Placental pericyte (primary cell): ENCODE measurements at places on chromosomes 1 and 21. TPM values are rescaled to one million over a fixed set of nuclear protein-coding genes. Genes with fewer than 3 reads are reported as not detected.

The NUP210L gene
- total RNA-seq: under 0.01 TPM in 2 replicates

The SRSF10 gene
- 102 and 125 TPM in 2 replicates for total RNA-seq

The CD52 gene
- not detected in 2 replicates for total RNA-seq

The KCNK1 gene
- total RNA-seq: 0.22 and 0.72 TPM in 2 replicates

The IL22RA1 gene
- total RNA-seq: under 0.01 TPM in 1 of 2 replicates, not detected in the other

The RBM15 gene
- total RNA-seq: 33.3 and 65.6 TPM in 2 replicates

The OR10Z1 gene
- not detected in 2 replicates for total RNA-seq

The FAM151A gene
- not detected in 2 replicates for total RNA-seq

The CD247 gene
- total RNA-seq: not detected in 2 replicates

The LPGAT1 gene
- 23.6 and 43.8 TPM in 2 replicates for total RNA-seq

The RGS5 gene
- 2.2 and 22.5 TPM in 2 replicates for total RNA-seq

The GBP6 gene
- total RNA-seq: not detected in 2 replicates

The ANXA9 gene
- total RNA-seq: under 0.01 and 0.22 TPM in 2 replicates

The ADCY10 gene
- under 0.01 and 0.22 TPM in 2 replicates for total RNA-seq

The CDC42SE1 gene
- total RNA-seq: 68.1 and 106 TPM in 2 replicates

The SERPINC1 gene
- total RNA-seq: 0.43 TPM in 1 of 2 replicates, not detected in the other

The KCNJ9 gene
- total RNA-seq: not detected in 2 replicates

The RHOU gene
- 1.3 and 28.9 TPM in 2 replicates for total RNA-seq

The HTR1D gene
- 1.1 and 4.0 TPM in 2 replicates for total RNA-seq

The AMY1C gene
- total RNA-seq: not detected in 2 replicates

The CYP4Z1 gene
- total RNA-seq: not detected in 2 replicates

The CCDC185 gene
- total RNA-seq: not detected in 2 replicates

The WDR26 gene
- 68.3 and 81.7 TPM in 2 replicates for total RNA-seq

The MAN1C1 gene
- total RNA-seq: 0.14 and 1.3 TPM in 2 replicates

The INSRR gene
- not detected in 2 replicates for total RNA-seq

The PRR9 gene
- total RNA-seq: 0.22 and 0.29 TPM in 2 replicates

The KIAA1614 gene
- 3.9 and 4.2 TPM in 2 replicates for total RNA-seq

The LPAR3 gene
- 2.6 and 16.0 TPM in 2 replicates for total RNA-seq

The SEC22B gene
- total RNA-seq: 54.1 and 63.0 TPM in 2 replicates

The RYR2 gene
- not detected in 2 replicates for total RNA-seq

The NUDC gene
- total RNA-seq: 29.1 and 39.5 TPM in 2 replicates

The GRHL3 gene
- not detected in 2 replicates for total RNA-seq

The FABP3 gene
- total RNA-seq: 15.2 and 263 TPM in 2 replicates

The HAO2 gene
- total RNA-seq: not detected in 2 replicates

The CDC42 gene
- total RNA-seq: 353 and 656 TPM in 2 replicates

The CHRM3 gene
- total RNA-seq: under 0.01 TPM in 2 replicates

The OLIG1 gene
- total RNA-seq: not detected in 2 replicates

The GPR52 gene
- 1.3 and 3.1 TPM in 2 replicates for total RNA-seq

The AKT3 gene
- total RNA-seq: 18.2 and 32.4 TPM in 2 replicates

The APOBEC4 gene
- total RNA-seq: under 0.01 TPM in 1 of 2 replicates, not detected in the other

The UBL4B gene
- total RNA-seq: not detected in 2 replicates

The EDARADD gene
- under 0.01 and 0.43 TPM in 2 replicates for total RNA-seq

The PLA2G2F gene
- total RNA-seq: not detected in 2 replicates

The SOX13 gene
- 4.6 and 5.4 TPM in 2 replicates for total RNA-seq

The CFHR1 gene
- total RNA-seq: not detected in 2 replicates

The RGSL1 gene
- not detected in 2 replicates for total RNA-seq

The MTARC2 gene
- total RNA-seq: 2.4 and 6.8 TPM in 2 replicates

The MATN1 gene
- total RNA-seq: under 0.01 and 0.44 TPM in 2 replicates

The CLCA4 gene
- not detected in 2 replicates for total RNA-seq

The OR2T3 gene
- total RNA-seq: not detected in 2 replicates

The VWA5B1 gene
- total RNA-seq: not detected in 2 replicates

The ICOSLG gene
- total RNA-seq: 0.57 and 1.1 TPM in 2 replicates

The MCL1 gene
- 177 and 412 TPM in 2 replicates for total RNA-seq

The LIX1L gene
- 27.8 and 43.1 TPM in 2 replicates for total RNA-seq
